ENCODE measurements at places on chromosomes 2 and 18. TPM values are rescaled to one million over a fixed set of nuclear protein-coding genes. Genes with fewer than 3 reads are reported as not detected.

TMEM198 gene
- total RNA-seq, result 25.6 TPM

LOXHD1 gene
- total RNA-seq, result 0.17 TPM

SMYD1 gene
- total RNA-seq, result 0.07 TPM

TRAPPC8 gene
- total RNA-seq, result 45.5 TPM

B3GNT7 gene
- 89.4 TPM for total RNA-seq

SYT4 gene
- 10.4 TPM for total RNA-seq

POTEJ gene
- total RNA-seq, result not detected

INHA gene
- 0.31 TPM for total RNA-seq

NFATC1 gene
- 6.4 TPM for total RNA-seq

SCN2A gene
- 0.52 TPM for total RNA-seq

TBR1 gene
- not detected for total RNA-seq

DNA sequence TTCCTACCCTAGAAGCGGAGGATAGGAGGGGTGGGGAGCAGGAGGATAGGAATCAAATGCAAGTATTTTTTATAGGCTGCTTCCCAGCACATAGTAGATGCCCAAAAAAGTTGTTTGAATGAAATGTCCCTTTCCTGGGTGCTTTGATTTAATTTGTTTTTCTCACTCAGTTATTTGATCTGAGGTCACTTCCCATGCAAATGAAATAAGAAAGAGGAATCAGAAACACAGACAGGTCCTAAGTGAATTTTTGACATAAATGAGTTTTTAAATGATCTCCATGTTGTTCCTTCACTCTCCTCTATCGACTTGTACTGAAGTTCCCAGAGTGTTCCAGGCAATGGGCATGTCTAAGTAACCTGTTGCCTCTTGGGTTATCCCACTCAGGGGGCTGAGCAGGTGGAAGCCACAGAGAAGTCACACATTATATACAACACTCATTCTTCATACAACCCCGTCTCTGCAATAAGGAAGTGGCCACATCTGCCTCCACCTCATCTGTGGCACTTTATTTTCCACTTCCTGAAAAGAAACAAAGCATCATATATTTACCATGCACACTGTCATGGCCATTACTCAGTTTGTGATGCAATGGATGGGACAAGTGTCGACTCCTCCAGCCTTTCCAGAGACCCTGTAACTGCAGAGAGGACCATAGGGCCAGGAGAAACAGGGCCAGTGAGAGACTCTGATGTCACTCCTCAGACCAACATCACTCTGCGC lies 81.9 kb upstream of the ZNF397 start:
- no peak for DNase-seq

DNA sequence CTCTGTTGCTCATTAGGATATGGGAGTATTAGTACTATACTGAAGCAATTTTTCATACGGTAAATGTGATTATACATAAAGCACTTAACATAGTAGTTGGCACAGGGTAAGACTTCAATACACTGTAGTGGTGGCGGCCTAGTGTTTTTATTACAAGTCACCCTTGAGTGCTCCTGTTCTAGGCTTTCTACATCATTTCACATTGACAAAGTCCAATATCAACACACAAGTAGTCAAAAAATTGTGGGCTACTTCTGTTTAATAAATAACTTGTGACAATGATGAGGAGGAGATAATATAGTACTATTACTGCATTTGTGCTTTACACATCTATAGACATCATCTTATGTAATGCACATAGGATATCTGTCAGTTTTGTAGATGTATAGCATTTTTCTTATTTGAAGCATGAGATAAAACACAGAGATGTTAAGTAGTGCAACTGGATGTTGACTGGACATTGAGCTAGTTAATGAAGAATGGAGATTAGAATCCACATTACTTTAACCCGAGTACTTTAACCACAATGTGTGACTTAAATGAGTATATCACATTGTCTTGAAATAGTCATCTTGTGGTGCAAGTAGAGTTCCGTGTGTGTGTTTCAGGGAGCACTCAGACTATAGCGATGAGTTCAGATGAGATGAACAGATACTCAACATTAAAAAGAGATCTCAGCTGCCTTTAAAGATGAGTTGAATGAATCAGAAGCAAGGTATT lies 134.8 kb downstream of the ZNF385B start:
- no peak for DNase-seq

DNA sequence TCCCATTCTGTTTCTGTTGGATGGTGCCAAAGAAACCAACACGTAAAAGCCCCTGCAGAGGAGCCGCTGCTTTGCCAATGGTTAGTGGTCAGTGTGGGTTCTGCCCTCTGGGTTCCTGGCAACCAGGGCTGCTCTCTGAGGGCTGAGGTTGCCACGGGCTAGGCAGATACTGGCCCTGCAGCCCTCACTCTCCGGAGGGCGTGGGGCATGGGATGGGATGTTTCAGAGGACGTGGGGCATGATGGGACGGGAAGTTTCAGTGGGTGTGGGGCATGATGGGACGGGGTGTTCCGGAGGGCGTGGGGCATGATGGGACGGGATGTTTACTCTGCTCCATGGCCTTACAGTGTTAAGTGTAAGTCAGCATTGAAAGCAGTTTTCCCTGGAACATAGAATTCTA lies 34.2 kb downstream of the ADI1 start:
- no peak for DNase-seq

- no peak for DNase-seq
These were observed 33.7 kb downstream of the GFPT1 start for GRCh38 chr2:69353360-69353759.

GRCh38 chr2:233835230-233836186 lies 18.8 kb downstream of the HJURP start:
- no peak for DNase-seq

GRCh38 chr18:25533218-25533617 lies 181.3 kb upstream of the ZNF521 start:
- DNase-seq, result no peak

DNA sequence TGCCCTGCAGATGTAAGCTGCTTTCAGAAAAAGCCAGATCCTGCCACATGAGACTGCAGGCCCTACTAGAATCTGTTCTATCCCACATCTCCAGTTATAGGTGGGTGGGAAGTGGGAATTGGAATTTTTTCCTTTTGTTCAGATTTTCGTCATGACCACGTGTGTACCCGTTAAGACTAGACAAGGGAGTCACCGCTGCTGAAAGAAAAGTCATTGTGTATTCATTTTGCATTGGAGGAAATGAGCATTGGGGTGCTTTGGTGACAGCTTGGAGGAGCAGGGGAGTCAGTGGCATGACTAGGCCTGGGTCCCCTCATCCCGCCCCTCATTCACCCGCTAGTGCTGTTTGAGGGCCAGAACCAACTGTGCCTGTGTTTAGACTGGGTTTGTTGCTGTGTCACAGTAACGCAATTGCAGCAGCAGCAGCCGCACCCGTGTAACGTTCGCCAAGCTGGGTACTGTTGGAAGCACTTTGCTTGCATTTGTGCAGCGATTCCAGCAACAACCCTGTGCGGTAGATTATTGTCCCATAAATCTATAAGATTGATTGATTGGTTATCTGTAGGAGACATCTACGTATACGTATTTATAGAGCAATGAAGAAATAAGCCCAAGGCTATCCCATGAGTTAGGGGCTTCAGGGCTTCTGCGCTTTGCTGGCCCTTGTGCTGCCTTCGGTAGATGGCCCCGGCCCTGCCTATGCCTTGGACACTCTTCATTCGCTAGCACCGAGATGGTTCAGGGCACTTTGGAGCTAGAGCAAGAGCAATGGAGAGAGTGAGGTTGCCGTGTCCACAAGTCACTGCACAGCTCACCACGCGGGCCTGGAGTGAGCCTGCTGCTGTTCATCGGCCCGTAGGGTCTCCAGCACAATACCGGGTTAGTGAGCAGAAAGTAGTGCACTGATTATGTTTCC lies 194.9 kb downstream of the AGAP1 start:
- no peak for DNase-seq

DNA sequence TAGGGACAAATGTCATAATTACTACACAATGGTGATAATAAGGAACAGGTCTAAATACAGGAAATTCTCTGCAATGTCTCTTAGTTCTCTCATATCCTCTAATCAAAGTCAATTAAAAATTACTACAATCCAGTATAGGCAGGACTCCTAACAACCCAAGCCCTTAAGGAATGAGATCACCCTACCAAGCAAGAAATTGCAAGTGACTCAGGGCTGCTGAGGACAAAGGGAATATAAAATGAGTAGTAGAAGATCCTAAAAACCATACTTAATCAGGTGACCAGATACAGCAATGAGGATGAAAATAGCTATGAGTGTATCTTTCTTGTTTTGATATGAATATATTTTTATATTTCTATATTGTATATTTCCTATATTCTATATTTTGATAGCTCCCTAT lies 250.0 kb upstream of the DCC start:
- no peak for DNase-seq

DNA sequence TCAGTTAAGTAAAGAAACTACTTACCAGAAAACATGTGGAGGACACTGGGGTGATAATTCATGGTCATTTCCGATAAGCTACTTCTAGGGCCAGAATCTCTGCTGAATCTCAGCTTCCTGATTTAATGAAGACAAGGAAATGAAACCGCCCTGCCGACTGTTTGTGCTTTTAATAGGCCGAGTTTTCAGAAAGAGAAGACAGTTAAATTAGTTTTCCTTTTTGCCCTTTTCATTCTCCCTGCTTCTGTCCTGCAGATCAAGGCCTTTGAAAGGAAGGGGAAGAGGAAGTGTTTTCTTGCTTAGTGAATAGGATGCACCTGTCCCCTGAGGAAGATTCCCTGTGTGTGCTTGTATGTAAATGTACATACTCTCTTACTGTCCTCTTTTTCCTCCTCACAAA lies 126.6 kb downstream of the SH3RF3 start:
- no peak for DNase-seq

DNA sequence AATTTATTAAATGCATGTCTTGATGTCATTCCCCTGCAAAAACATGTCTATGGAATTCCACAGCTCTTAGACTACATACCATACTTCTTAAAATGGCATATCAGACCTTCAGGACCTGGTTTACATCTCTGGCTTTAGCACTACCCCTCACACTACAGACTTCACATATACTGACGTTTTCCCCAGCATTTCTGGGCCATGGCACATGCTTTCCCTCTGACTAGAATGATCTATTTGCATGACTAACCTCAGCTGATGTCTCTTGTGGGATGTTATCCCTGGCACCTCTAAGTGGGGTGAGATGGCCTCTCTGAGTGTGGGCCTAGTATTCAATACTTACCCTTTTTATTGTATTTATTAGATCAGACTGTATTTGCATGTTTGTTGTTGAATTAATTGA lies 381.6 kb downstream of the ERBB4 start:
- DNase-seq, result no peak

DNA sequence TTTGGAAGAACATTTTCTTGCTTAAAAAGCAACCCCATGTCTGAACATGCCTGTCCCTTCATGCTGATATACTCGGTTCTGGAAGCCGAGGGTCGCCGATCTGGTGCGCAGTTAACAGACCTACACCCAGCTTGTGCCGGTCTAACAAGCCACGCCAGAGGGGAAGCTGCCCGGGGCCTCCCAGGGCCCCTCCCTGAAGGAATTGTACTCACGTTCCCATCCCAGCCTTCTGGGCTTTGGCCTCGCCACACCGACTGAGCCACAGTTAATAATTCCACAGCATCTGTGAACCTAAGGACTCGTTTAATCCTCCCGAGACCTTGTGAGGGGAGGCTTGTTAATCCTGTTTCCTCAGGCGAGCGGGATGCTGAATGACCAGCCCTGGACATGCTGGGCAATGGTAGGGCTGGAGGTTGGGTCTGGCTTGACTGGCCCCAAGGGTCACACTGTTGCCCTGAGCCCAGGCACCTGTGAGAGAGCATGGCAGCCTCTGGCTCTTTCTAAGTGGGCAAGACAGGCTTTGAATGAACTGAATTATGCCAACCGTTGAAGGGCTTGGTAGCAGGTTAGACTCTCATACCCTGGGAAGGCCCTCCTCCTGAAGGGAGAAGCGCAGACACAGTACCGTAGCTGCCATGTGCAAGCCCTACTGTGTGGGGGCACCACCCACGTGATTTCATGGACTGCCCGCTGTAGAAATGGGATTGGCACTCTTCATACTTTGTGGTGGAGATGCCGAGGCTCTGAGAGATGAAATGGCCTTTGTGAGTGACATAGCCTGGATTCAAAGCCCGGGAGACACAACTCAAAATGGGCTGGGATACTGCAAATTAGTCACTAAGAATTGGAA lies 27.9 kb upstream of the ODC1 start:
- no peak for DNase-seq

GRCh38 chr2:70070542-70071268 lies 16.6 kb upstream of the PCBP1 start:
- DNase-seq, result peak; percentile 88

GRCh38 chr18:79834834-79835233 lies 37.1 kb downstream of the KCNG2 start:
- DNase-seq, result no peak

DNA sequence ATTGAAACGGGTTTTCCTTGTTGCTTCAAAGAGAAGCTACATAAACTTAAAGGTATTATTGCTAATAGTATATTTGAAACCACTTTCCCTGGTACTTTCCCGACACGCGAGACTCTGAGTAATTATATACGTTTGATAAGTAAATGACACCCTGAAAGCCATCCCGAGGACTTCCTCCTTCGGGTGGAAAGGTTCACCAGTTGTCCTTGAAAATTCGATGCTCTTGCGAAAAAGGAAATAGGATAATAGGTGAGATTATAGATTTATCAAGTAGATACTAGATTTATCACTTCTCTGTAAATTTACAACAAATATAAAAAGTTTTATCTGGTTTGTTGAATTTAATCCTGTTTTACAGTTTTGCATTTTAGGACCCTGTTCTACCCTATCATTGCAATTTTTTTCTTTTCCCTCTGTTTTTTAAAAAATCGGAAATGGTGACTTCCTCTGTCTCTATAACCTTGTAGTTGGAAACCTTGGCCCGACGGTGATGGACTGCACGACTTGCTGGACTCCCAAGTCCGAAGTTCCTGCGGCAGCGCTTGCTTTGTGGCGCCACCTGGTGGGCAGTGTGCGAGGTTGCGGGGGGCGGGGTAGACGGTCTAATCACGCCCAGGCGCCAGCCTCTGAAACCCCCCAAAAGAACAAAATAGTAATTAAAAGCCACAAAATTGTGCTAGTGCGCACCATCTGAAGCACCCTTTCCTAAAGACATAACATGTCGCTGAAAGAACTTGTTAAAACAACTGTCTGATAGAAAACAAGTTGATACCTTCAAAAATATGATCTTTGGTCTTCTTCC lies 972 bp upstream of the DLX2 start:
- peak; percentile 88 for DNase-seq

DNA sequence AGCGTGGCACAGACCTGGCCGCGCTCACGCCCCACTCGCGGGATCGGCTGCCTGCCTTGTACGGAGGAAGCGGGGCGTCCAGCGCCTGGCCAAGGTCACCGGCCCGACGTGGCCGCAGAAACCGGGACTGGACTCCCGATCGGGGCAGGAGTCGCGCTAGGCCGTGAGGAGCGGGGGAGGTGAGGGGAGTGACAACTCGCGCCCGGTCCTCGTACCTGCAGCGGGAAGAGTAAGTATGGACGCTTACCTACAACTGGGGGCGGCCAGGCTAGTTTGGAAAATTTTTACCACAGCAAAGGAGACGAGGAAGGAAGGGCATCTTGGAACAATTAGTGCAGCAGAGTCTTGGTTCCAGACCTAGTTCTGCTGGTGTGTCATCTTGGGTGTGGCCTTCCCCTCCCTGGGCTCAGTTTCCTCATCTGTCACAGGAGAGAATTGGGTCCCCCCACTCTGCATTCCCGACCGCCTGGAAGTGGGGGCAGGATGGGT lies 693 bp downstream of the UBE2F start:
- peak; percentile 42 for DNase-seq

GRCh38 chr2:205776139-205776538 lies 93.8 kb downstream of the NRP2 start:
- peak; percentile 95 for DNase-seq

Data from GM23338 (cell line).